ENCODE measurements at places on chromosomes 2 and 18.

- DNase-seq, result no peak
Observed at GRCh38 chr2:19021721-19022120, 336.7 kb downstream of the OSR1 start.

DNA sequence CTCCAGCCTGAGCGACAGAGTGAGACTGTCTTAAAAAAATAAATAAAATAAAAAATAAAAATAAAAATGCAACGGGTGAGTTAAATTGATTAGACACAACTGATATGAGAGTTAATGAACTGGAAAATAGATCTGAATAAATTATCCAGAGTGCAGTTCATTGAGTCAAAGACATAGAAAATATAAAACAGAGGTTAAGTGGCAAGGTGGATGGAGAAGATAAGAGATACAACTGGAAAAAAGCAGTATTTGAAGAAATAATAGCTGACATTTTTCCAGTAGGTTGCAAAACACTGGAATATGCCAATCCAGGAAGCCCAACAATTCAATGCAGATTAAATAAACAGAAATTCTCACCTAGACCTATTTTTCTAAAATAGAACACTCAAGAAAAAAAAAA lies 10.7 kb downstream of the CGREF1 start:
- DNase-seq, result no peak

GRCh38 chr18:12121175-12122042 lies 27.8 kb downstream of the ANKRD62 start:
- no peak for DNase-seq

DNA sequence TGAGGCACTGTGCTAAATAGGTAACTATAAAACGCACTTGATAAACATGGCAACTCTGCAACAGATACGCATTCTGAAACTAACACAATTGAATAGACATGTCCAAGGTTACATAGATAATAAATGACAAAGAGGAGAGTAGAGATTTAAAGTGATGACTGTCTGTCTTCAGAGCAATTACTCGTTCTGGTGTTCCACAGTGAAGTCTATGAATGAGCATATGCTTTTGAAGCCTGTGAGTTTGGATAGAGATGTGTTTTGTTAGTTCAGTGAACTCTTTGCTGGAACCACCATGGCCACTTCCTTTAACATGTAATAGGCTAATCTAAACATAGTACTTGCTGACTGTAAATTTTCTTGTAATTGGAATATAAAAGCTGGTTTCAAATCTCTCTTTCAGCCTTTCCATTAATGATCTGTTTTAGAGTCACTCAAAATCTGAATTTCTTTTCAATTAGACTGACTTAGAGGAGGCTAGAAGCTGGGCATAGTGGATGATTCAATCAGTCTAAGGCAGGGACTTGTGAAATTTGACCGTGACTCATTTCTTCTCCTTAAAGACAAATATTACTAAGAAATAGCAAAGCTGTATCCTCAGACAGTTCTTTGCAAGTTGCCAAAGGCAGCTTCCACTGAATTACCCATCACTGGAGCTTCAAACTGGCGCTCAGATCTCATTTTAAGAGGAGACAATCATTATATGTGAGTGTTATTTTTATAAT lies 1130.1 kb upstream of the CELF4 start:
- no peak for DNase-seq

Data from CD8-positive, alpha-beta T cell (primary cell).